ENCODE measurements at places on chromosomes 3 and 15.

DNA sequence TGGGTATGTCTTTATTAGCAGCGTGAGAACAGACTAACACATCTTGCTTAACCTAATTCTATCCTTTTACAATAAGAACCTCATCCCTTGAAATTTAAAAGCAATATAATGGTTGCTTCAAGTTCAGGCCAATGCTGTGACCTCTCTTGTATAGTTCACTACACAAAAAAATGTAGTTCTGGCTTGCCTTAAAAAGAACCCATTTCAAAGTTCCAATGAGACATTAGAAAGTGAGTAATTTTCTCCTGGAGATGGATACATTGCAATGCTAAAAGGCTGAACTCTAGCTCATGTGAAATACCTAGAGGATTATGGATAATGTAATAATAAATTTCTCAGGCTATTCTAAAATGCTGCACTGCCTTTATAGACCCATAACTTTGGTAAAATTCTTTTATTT lies 47.8 kb downstream of the ATP13A4 start:
- DNase-seq, result no peak

DNA sequence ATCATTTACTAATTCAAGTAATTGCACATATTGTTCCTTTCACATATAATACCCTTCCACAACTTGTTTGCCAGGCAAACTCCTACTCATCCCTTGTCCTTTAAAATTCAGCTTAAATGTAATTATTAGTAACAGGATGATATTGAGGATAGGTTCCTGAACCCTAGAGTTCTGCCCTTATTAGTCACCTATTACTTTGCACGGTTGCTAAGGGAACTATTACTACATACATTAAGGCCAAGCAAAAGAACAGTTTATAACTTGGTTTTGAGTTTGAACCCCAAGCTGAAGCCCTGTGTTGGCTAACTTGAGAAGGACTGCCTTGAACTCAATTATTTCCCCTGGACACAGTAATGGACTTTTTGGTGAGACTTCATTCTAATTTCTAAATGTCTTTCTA lies 529.7 kb downstream of the IGSF11 start:
- DNase-seq, result no peak

DNA sequence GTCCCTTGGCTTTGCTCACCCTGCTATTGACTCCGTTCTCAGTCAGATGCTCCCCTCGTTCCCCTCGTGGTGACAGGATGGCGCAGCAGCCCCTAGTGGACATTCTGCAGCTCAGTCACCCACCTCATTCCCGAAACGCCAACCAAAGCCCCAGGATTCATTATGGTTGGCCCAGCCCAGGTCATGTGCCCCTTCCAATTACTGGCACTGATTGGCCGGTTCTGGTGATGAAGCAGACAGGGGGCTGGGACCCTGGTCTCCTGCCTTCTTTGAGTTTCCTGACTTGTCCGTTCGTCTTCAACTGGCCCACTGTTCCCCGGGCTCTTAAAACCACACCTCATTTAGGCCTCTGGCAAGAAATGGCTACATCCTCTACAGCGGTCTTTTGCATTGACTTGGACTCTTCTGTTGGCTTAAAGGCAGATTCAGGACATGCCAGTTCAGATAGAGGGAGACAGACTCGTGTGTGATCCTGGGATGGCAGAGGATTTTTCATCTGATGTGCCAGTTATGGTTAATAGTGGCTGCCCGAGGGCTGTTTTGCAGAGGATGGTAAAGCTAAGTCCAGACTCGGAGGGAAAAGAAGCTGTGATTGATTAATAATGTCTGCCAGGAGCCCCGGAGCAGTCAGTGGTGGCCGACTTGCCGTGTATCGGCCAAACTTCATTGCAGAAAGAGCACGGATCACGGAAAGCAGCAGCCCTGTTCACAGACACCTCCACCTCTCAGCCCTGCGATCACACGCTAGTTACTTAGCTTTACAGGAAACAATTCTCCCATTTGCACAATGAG lies 37.8 kb downstream of the LSM3 start:
- no peak for DNase-seq

- no peak for DNase-seq
Measured at GRCh38 chr15:27826411-27826810, 272.7 kb downstream of the OCA2 start.

DNA sequence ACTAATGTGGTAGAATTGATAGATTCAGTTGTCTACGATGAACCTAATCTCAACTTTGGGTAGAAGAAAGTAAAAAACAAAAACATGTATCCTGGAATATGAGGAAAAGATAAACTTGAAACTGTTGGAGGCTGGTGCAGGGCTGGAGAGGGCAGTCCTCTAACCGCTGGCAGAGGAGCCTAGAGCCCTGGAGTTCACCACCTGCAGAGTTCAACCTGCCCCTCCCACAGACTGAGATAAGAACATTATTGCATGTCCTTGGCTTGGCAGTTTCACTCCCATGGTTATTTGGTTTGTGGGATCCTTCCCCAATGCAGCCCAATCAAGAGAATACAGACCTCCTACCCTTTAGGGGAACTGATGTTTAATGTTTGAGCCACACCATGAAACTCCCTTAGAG lies 53.2 kb upstream of the GATM start:
- DNase-seq, result no peak

- DNase-seq, result no peak
Measured at GRCh38 chr3:60803216-60804173, 447.8 kb downstream of the FHIT start.

All from stimulated activated CD8-positive, alpha-beta memory T cell treated with anti-CD3 and anti-CD28 coated beads, Interleukin-12 subunit alpha, Interleukin-12 subunit beta, amount 100 ng/mL, for 1 hour (primary cell).